ENCODE measurements at places on chromosomes 13 and 19. TPM values are rescaled to one million over a fixed set of nuclear protein-coding genes. Genes with fewer than 3 reads are reported as not detected.

- peaks cover 8% of the 10 kb centered on the region for H3K27me3 ChIP-seq
- no peak overlapping the region for H3K27ac ChIP-seq
- no peaks in the 10 kb centered on the region for H3K36me3 ChIP-seq
- DNase-seq, result no peak
- no peak overlapping the region for H3K4me3 ChIP-seq
- H3K4me1 ChIP-seq, result peaks cover 3% of the 10 kb centered on the region
Measured at GRCh38 chr19:690203-690602, 5.0 kb downstream of the PRSS57 start.

GRCh38 chr19:1258707-1259205 lies 10.4 kb downstream of the MIDN start:
- DNase-seq, result no peak
- H3K4me1 ChIP-seq, result peaks cover 54% of the 10 kb centered on the region
- H3K36me3 ChIP-seq, result peaks cover 22% of the 10 kb centered on the region

DNA sequence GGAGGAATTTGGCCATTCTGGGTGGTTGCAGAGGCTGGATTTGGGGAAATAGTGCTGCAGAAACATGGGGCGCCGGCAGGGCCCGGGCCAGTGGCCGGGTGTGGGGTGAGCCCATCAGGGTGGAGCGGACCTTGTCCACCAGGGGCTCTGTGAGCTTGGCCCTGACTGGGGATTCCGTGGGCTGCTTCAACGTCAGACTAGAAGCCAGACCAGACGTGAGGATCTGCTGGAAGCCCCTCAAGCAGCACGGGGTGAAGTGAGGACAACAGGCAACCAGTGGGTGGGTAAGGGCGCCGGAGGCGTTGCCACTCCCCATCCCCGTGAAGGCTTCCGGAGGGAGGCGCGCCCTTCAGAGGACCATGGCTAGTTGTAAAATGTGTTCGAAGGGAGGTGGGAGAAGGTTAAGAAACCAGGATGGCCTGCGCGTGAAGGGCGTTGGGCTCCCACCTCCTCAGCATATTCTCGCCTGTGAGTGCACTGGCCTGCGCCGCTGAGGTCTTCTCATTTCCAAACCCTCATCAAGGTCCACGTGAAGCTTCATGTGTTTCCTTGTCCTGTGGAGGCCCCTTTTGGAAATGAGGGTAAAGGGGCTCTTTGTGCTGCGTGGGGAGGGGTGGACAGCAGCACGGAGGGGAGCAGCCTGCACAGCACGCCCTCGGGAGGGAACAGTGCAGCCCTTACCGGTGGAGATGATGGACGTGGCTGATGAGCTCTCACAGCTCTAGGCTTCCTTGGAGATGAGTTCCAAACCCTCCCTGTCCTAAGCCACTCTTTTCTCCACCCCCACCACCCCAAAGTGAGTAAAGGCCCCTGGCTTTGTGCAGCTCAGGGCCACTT lies 8.3 kb downstream of the TEX29 start:
- no peak overlapping the region for H3K4me3 ChIP-seq
- peak; percentile 28 for DNase-seq
- H3K36me3 ChIP-seq, result no peaks in the 10 kb centered on the region
- H3K27me3 ChIP-seq, result peaks cover 5% of the 10 kb centered on the region

GRCh38 chr19:49968279-49968922 lies 7.4 kb upstream of the SIGLEC11 start:
- no peaks in the 10 kb centered on the region for H3K27me3 ChIP-seq
- H3K36me3 ChIP-seq, result no peaks in the 10 kb centered on the region
- no peak overlapping the region for H3K27ac ChIP-seq
- H3K4me3 ChIP-seq, result no peak overlapping the region

DNA sequence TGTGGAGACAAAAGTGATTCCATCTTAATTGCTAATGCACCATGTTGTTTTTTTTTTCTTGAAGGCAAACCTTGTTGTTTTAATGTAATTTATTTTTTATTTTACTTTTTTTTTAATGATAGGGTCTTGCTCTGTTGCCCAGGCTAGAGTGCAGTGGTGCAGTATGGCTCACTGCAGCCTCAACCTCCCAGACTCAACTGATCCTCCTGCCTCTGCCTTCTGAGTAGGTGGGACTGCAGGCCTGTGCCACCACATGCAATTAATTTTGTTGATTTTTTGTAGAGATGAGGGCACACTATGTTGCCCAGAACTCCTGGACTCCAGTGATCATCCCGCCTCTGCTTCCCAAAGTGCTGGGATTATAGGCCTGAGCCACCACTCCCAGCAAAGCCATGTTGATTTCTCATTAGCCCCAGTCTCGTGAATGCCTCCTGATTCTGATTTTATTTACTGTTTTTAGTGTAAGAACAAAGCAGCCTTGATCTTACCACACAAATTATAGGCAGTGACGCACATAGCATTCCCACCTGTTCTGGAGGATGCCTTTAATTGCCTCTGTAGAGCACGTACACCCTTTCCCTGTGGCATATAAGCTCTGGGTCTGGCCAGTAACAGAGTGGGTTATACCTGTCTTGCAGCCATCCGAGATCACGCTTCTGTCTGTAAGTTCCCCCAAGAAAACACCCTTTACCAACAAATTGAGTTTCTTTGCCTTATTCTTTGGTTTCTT lies 150.4 kb downstream of the GGACT start:
- H3K4me1 ChIP-seq, result peaks cover 49% of the 10 kb centered on the region
- H3K27me3 ChIP-seq, result no peaks in the 10 kb centered on the region
- peaks cover 15% of the 10 kb centered on the region for H3K36me3 ChIP-seq
- DNase-seq, result no peak

- no peak for DNase-seq
- peaks cover 20% of the 10 kb centered on the region for H3K27me3 ChIP-seq
- H3K4me3 ChIP-seq, result no peak overlapping the region
- no peaks in the 10 kb centered on the region for H3K4me1 ChIP-seq
Measured at GRCh38 chr13:26518451-26518959, 39.0 kb upstream of the WASF3 start.

DNA sequence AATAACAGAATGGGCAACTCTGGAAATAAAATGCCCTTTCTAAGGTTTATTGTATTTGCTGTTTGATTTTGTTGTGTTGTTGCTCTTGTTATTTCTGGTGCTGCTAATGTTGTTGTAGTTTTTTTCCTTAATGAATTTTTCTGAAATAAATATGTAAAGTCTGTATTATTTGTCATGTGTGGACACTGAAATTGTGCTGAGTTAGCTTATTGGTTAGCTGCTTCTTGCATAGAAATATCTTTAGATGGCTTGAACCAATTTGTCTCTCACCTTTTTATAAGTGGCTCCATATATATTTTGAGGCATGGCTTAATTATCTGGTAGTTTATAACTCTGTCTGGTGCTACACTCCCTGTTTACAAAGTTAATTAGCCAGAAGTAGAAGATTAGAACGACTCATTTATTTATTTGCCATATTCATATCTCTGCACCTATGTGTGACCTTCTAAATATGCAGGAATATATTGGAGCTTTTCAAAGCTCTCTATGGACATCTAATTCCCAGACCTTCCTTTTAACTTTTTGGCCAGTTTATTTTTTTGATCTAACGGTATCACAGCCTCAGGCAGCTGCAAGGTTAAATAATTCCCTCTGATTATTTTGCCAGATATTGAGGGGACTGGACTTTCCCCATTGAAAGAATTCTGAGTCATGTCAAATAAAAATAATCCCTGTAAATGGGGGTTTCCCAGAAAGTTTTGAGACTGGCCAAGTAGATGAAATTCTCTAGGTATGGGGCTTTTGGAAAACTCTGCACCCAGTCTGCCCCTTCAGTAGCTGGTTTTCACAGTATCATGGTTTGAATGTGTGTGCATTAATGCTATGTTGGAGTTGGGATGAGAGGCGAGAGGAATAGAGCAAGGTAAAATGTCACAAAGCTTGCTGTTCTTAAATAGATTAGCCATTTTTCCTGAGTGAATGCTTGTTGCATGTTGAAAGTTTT lies 1331.7 kb upstream of the MIR17HG start:
- H3K27ac ChIP-seq, result no peak overlapping the region
- H3K4me3 ChIP-seq, result no peak overlapping the region
- no peaks in the 10 kb centered on the region for H3K4me1 ChIP-seq
- H3K36me3 ChIP-seq, result no peaks in the 10 kb centered on the region
- no peaks in the 10 kb centered on the region for H3K27me3 ChIP-seq
- DNase-seq, result no peak

DNA sequence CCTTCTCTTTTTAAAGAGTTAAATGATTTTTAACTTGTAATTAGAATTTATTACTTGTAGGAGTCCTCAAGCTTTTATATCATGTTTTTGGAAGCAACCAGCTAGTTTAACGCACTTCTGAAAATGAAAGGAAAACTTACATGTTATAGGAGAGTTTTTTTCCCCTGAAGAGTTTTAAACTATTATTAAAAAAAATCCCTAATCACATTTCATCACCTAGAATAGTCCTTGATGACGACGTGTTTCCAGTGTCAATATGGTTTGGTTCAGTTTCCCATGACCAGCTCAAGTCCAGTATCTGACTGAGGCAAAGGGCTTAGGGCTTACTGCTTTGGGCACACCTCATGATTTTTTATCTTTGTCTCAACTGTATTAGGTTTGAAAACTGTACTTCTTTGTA lies 36.0 kb downstream of the URI1 start:
- H3K27ac ChIP-seq, result no peak overlapping the region
- no peaks in the 10 kb centered on the region for H3K27me3 ChIP-seq
- H3K36me3 ChIP-seq, result peaks cover 16% of the 10 kb centered on the region
- no peak for DNase-seq
- peaks cover 19% of the 10 kb centered on the region for H3K4me1 ChIP-seq

- no peak overlapping the region for H3K4me3 ChIP-seq
- H3K27ac ChIP-seq, result no peak overlapping the region
- peaks cover 15% of the 10 kb centered on the region for H3K27me3 ChIP-seq
- DNase-seq, result no peak
- H3K4me1 ChIP-seq, result no peaks in the 10 kb centered on the region
Measured at GRCh38 chr19:30685426-30686000, 313.3 kb downstream of the ZNF536 start.

DNA sequence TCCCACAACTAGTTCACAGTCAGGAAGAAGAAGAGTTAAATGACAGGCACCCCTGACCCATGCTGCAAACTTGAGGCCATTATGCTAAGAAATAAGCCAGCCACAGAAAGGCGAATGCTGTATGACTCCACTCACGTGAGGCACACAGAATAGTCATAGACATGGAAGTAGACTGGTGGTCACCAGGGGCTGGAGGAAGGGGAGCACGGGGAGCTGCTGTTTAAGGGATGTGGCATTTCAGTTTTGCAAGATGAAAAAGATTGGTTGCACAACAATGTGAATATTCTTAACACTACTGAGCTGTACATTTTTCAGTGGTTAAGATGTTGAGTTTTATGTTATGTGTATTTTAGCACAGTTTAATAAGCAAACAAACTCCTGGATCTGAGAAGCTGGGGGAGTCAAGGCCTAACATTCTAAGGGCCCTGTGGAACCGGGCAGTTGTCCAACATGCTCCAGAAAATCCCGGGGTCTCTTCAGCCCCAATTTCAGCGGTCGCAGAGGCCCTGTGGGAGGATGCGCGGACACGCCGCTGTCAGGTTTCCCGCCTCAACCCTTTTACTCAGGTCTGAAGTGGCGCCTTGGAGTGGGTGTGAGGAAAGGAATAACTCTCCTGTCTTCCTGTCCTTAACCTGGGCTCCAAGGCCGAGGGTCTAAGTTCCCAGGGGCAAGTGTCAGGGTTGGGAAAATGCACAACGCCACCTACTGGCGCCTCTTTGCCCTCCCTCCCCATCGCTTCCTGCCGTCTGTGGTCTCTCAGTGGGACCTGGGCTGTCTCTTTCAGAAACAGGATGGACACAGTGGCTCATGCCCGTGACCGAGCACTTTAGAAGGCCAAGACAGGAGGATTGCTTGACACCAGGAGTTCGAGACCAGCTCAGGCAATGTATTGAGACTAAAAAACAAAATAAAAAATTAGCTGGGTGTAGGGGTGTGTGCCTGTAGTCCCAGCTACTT lies 4.4 kb upstream of the TMEM272 start:
- peaks cover 10% of the 10 kb centered on the region for H3K4me1 ChIP-seq
- peak; percentile 60 for DNase-seq
- H3K27me3 ChIP-seq, result peaks cover 12% of the 10 kb centered on the region
- H3K36me3 ChIP-seq, result no peaks in the 10 kb centered on the region
- H3K4me3 ChIP-seq, result no peak overlapping the region

GRCh38 chr19:15671891-15672579 lies 852 bp upstream of the CYP4F12 start:
- no peaks in the 10 kb centered on the region for H3K36me3 ChIP-seq
- no peak overlapping the region for H3K27ac ChIP-seq
- DNase-seq, result no peak
- no peaks in the 10 kb centered on the region for H3K27me3 ChIP-seq
- H3K4me3 ChIP-seq, result no peak overlapping the region

GRCh38 chr13:21316376-21316775 lies 139.9 kb downstream of the MRPL57 start:
- peaks cover 3% of the 10 kb centered on the region for H3K4me1 ChIP-seq
- H3K4me3 ChIP-seq, result no peak overlapping the region
- H3K27me3 ChIP-seq, result no peaks in the 10 kb centered on the region
- H3K27ac ChIP-seq, result no peak overlapping the region
- H3K36me3 ChIP-seq, result peaks cover 17% of the 10 kb centered on the region
- no peak for DNase-seq

- peaks cover 80% of the 10 kb centered on the region for H3K36me3 ChIP-seq
- H3K4me1 ChIP-seq, result no peaks in the 10 kb centered on the region
- no peak overlapping the region for H3K4me3 ChIP-seq
- H3K27me3 ChIP-seq, result no peaks in the 10 kb centered on the region
Measured at GRCh38 chr19:7083076-7083956, 13.8 kb downstream of the ZNF557 start.

DNA sequence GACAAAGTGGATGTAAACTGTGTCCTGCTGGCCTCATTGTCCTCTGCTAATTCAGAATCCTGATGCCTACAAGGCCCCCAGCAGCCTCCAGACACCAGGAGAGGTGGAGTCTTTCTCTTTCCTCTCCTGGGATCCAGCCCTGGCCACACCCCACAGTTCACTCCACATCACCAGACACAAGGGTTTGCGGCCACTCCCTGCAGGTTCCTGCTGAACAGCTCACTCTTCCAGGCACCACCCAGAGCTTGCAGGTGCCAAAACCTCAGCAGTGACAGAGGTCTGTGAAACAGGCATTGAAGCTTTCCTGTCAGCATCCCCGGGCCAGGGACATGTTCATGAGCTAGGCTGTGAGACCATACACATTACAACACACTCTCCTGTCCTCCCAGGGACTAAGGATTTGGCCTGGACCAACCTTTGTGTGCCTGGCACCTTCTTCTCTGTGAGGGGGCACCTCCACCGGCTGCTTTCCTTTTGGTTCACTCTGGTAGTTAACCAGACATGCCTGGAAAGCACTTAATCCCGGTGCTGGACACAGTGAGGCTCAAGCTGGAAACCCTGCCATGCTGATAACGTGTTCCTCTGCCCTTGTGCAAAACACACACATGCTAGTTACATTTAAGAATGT lies 11.1 kb upstream of the ATP12A start:
- DNase-seq, result no peak
- no peaks in the 10 kb centered on the region for H3K36me3 ChIP-seq
- H3K27ac ChIP-seq, result no peak overlapping the region
- H3K4me1 ChIP-seq, result peaks cover 20% of the 10 kb centered on the region
- no peak overlapping the region for H3K4me3 ChIP-seq
- H3K27me3 ChIP-seq, result peaks cover 4% of the 10 kb centered on the region

- no peak overlapping the region for H3K27ac ChIP-seq
- DNase-seq, result no peak
- H3K4me1 ChIP-seq, result peaks cover 34% of the 10 kb centered on the region
- H3K4me3 ChIP-seq, result peak overlapping the region; percentile 90
- H3K27me3 ChIP-seq, result no peaks in the 10 kb centered on the region
Measured at GRCh38 chr19:1171755-1172352, 2.2 kb downstream of the SBNO2 start.

GRCh38 chr19:40799558-40800338 lies 757 bp downstream of the EGLN2 start:
- H3K4me3 ChIP-seq, result peak overlapping the region; percentile 95
- no peaks in the 10 kb centered on the region for H3K27me3 ChIP-seq
- peak; percentile 63 for DNase-seq
- H3K27ac ChIP-seq, result peak overlapping the region; percentile 87
- H3K4me1 ChIP-seq, result peaks cover 64% of the 10 kb centered on the region
- H3K36me3 ChIP-seq, result peaks cover 34% of the 10 kb centered on the region

CEACAM7 gene
- total RNA-seq, result not detected

MTUS2 gene
- not detected for total RNA-seq

LILRA1 gene
- not detected for total RNA-seq

All from activated CD8-positive, alpha-beta memory T cell treated with anti-CD3 and anti-CD28 coated beads, Interleukin-2, amount 10 ng/mL, durations not matched to agents 7 days and 5 days (primary cell).